Stimulated activated CD8-positive, alpha-beta memory T cell treated with anti-CD3 and anti-CD28 coated beads, Interleukin-4, amount 100 ng/mL, for 48 hours (primary cell): ENCODE measurements at places on chromosomes 4 and X.

DNA sequence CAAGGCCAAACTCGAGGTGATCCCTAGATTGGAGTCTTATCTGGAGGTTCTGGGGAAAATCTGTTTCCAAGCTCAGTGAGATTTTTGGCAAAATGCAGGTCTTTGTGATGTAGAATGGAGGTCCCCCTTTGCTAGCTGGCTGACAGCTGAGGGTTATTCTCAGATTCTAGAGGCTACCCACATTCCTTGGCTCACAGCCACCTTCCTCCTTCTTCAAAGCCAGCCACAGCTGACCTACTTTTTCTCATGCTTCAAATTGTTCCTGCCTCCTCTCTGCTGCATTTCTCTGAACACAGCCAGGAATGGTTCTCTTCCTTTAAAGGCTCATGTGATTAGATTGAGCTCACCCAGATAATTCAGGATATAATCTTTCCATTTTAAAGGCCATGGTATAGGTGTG is 86.9 kb downstream of the VCX3A start:
- DNase-seq: no peak

GRCh38 chrX:123906557-123907316 is 46.9 kb downstream of the XIAP start:
- no peak for DNase-seq

- DNase-seq: no peak
These were observed 6.2 kb upstream of the MGAT4D start for GRCh38 chr4:140504261-140504660.

DNA sequence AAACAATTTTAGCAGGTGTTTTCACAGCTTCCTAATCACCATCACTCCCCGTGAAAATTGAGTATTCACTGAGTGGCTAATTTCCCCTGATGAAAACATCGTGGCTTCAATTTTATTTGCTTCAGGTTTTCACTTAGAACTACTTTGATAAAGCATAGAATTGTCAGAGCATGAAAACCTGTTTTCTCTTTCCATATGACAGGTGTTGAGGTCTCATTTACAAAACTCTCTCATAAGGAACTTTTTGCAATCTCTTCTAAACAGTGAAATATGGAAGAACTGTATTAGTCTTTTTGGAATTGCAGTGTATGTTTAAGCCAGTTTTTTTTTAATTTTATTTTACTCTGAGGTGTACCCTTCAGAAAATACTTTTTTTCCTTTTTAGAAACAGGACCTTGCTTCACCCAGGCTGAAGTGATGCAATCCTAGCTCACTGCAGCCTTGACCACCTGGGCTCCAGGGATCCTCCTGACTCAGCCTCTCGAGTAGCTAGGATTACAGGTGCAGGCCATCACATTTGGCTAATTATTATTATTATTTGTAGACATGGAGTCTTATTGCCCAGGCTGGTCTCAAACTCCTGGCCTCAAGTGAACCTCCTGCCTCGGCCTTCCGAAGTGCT is 111.2 kb upstream of the RAPGEF2 start:
- DNase-seq: no peak

GRCh38 chrX:39905538-39905891 is 192.2 kb downstream of the BCOR start:
- DNase-seq: no peak

DNA sequence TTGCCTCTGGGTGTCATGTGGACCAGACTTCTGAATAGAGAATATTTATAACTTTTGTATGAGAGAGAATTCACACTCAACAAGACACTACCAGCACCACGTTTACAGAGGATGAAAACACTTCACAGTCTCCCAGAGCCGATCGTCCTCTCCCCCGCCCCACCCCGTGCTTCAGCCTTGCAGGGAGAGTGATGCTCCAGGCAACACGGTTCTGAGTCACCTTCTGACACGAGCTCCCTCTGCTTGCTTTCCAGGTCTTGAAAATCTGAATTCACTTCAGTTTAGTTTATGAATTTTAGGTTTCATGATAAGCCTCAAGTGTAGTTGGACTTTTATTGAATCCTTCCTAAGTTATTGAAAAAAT is 59.8 kb downstream of the CPLX1 start:
- no peak for DNase-seq
